WTC11 (cell line): ENCODE measurements at places on chromosomes 3 and 15. TPM values are rescaled to one million over a fixed set of nuclear protein-coding genes. Genes with fewer than 3 reads are reported as not detected.
A peak's percentile ranks its signal among the peaks of the same experiment; 100 is the strongest.

DNA sequence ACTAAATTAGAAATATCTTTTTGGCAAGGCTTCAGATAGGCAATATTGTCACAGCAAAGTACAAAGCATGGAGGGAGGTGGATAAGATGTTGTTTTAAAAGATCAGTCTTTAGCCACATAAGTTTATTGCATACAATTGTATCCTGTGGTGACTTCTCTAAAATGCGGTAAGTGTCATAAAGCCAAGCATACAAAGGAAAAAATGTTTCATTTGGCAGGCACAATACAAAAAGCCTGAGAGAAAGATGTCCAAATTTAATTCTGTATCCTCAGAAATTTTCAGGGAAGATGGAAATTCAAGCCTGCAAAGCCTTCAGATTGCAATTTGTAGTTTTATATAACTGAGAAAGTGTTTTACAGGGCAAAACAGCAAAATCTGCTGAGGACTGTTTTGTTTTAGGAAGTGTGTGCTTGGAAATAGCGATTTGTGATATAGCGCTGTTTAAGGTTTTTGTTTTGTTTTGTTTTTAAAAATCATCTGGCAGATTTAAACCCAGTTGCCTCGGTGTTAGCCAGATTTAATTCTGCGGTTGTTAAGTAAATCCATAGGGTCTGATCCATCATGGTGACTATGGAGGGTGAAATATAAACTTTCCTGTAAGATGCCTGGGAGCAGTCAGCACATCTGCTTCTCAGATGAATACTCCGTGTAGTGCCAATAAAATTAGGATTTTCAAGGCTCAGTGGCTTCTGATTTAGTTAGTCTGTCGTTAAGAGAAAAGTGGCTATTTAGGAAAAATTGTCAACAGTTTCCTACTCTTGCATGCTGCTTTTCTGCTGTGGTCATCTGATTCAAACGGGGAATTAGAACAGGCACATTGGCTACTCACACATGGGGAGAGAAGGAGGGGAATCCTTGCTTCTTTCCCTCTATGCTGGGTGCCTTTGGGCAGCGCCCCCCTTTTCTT is 8.0 kb downstream of the KAT2B start:
- H3K4me3 ChIP-seq, result no peak overlapping the region
- H3K4me1 ChIP-seq, result no peaks in the 10 kb centered on the region
- H3K36me3 ChIP-seq, result no peaks in the 10 kb centered on the region
- H3K27ac ChIP-seq, result no peak overlapping the region

DNA sequence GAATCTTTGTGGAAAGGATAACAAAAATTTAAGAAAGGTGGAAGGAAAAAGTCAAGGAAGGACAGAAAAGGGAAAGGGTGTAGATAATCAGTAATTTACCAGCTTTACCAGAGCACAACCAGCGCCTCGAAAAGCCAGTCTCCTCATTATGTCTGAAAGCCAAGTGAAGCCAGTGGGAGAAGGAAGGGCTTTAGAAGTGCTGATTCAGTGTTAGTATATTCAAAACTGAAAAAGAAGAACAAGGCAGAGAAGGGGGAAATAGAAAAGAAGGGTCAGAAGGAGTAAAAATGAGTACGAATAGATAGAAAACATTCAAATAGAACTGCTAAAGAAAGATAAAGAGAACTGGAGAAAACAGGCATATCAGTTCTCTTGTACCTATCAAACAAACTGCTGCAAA is 4.1 kb downstream of the PBRM1 start:
- peak overlapping the region; percentile 16 for H3K27ac ChIP-seq
- no peaks in the 10 kb centered on the region; the same call in 1 of the 2 replicates for H3K27me3 ChIP-seq
- H3K4me1 ChIP-seq, result peaks cover 18% of the 10 kb centered on the region
- H3K36me3 ChIP-seq, result peaks cover 30% of the 10 kb centered on the region

- H3K36me3 ChIP-seq, result no peaks in the 10 kb centered on the region
- no peak for DNase-seq
- H3K4me1 ChIP-seq, result peaks cover 30% of the 10 kb centered on the region
- no peak overlapping the region for H3K27ac ChIP-seq
Observed at GRCh38 chr15:89383365-89384175, 48.9 kb upstream of the POLG start.

GRCh38 chr3:110894574-110894973 is 177.0 kb upstream of the NECTIN3 start:
- H3K27me3 ChIP-seq, result peaks cover 11% of the 10 kb centered on the region
- no peak overlapping the region for H3K27ac ChIP-seq
- H3K36me3 ChIP-seq, result peaks cover 44% of the 10 kb centered on the region

- peaks cover 34% of the 10 kb centered on the region for H3K4me1 ChIP-seq
- no peak overlapping the region for H3K27ac ChIP-seq
- H3K36me3 ChIP-seq, result peaks cover 3% of the 10 kb centered on the region; the same call in 1 of the 2 replicates
- no peak for DNase-seq
- H3K4me3 ChIP-seq, result no peak overlapping the region
- peaks cover 4% of the 10 kb centered on the region; the same call in 1 of the 2 replicates for H3K27me3 ChIP-seq
Observed at GRCh38 chr15:88979674-88980073, 66.5 kb upstream of the MFGE8 start.

- H3K4me1 ChIP-seq, result 0 out of 2 replicates have a peak, but pooled peaks cover 2% of the 10 kb centered on the region
- no peaks in the 10 kb centered on the region for H3K27me3 ChIP-seq
- DNase-seq, result no peak
- no peak overlapping the region for H3K4me3 ChIP-seq
- no peak overlapping the region; the same call in 1 of the 2 replicates for H3K27ac ChIP-seq
- peaks cover 7% of the 10 kb centered on the region; the same call in 1 of the 2 replicates for H3K36me3 ChIP-seq
Observed at GRCh38 chr15:74798388-74799254, 14.0 kb upstream of the LMAN1L start.

GRCh38 chr15:62244762-62245161 is 79.7 kb upstream of the C2CD4B start:
- H3K36me3 ChIP-seq, result no peaks in the 10 kb centered on the region
- H3K27ac ChIP-seq, result no peak overlapping the region; the same call in 1 of the 2 replicates
- DNase-seq, result peak; percentile 36
- peaks cover 4% of the 10 kb centered on the region; the same call in 1 of the 2 replicates for H3K27me3 ChIP-seq
- peaks cover 5% of the 10 kb centered on the region; the same call in 1 of the 2 replicates for H3K4me1 ChIP-seq
- no peak overlapping the region for H3K4me3 ChIP-seq

DNA sequence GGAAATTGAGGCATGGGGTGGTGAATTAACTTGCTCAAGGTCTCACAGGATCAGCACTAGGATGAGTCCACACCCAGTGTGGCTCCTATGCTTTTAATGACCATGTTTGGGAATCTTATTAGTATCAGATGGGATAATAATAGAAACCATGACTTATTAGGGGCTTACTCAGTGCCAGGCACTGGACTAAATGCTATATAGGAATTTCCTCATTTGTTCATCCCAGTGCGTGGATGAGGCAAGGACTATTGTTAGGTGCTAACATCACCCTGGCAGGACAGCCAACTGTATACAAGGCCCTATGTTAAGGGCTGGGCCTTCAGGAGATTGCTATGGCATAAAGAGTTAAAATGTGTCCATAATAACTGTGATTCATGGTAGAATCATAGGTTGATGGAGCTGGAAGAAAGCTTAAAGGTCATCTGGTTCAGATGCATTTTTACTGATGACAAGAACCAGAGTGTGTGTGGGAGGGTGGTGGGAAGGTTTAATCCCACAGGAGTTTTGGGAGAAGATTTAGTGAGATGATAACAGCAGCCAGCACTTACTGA is 4.7 kb upstream of the FEM1B start:
- H3K4me3 ChIP-seq, result no peak overlapping the region
- H3K36me3 ChIP-seq, result no peaks in the 10 kb centered on the region
- peaks cover 30% of the 10 kb centered on the region for H3K4me1 ChIP-seq
- H3K27me3 ChIP-seq, result no peaks in the 10 kb centered on the region

GRCh38 chr3:9088441-9089353 is 125.4 kb upstream of the RAD18 start:
- H3K36me3 ChIP-seq, result no peaks in the 10 kb centered on the region
- H3K27me3 ChIP-seq, result no peaks in the 10 kb centered on the region; the same call in 1 of the 2 replicates

DNA sequence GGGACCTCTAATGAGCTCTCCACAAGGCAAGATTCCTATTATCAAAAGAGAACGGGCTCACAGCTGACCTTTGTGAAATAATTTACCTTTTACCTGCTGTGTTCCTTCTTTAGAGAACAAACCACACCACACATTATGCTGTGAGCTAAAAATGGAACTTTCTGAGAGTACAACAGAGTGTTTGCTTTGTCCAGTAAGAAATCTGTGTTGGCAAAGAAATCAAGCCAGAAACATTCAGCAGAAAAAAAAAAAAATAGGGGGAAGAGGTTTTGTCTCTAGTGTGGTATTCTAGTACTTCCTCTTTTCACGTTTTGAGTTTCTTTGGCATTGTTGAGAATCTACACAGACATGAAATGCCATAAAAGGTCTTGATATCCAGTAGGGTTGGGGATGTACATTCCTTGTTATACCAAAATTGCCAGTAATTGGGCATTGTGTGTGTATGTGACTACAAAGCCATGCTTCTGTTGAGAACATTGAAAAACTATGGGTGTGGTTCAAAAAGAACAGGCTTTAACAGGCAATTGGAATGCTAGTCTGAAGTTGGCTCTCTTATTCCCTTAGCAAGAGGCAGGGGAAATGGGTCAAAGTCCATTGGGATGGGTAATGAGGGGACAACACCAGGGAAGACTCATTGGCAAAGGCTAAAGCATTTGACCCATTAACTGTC is 273.5 kb downstream of the NEK10 start:
- peaks cover 11% of the 10 kb centered on the region for H3K4me1 ChIP-seq
- H3K36me3 ChIP-seq, result peaks cover 10% of the 10 kb centered on the region
- H3K27me3 ChIP-seq, result no peaks in the 10 kb centered on the region; the same call in 1 of the 2 replicates
- no peak for DNase-seq

DNA sequence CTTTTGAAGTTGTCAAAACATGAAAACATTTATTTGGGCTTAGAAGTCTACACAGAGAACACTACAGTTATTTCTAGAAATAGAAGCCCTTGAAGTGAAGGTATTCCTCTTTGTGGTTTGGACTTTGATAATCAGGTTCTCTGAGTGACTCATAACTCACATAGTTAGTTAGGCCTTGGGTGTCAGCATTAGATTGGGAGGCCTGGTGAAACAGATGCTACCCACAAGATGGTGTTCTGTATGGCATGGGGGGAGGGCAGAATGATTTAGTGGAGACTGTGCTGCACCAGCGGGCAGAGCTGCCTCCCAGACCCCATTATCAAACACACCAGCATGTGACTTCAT is 108.9 kb upstream of the ETV5 start:
- H3K27me3 ChIP-seq, result no peaks in the 10 kb centered on the region
- H3K4me3 ChIP-seq, result no peak overlapping the region
- H3K36me3 ChIP-seq, result no peaks in the 10 kb centered on the region
- H3K4me1 ChIP-seq, result peaks cover 37% of the 10 kb centered on the region

DNA sequence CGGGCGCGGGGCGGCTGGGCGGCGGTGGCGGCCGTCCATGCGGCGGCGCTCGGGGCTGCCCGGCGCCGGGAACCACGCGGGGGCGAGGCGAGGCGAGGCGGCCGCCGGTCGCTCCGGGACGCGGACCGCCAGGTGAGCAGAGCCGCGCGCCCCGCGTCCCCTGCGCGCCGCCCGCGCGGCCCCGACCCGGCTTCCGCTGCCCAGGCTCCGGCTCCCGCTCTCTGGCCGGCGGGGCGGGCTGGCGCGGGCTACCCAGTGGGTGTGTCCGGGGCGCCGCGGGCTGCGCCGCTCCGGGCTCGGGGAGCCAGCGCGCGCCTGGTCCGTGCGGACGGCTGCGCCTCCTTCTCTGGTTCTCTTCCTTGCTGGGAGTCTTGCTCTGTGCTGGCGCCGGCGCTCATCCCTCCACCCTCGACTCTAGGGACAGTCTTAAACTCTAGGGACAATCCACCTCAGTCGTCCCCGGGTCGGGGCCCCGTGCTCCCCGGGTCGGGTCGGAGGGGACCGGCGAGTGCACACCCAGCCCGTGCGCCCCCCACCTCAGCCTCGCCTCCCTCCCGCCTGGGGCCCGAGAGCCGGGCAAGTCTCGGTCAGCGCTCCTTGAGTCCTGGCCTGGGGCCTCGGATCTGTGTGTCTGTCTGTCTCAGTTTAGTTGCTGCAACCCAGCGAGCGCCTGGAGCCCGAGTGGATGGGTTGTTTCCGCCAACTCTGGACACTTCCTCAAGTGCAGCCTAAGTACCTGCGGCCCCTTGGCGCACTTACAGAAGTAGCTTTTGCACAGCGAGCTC is 488 bp downstream of the THSD4 start:
- H3K27me3 ChIP-seq, result peaks cover 34% of the 10 kb centered on the region
- H3K36me3 ChIP-seq, result no peaks in the 10 kb centered on the region
- peak overlapping the region; percentile 86 for H3K4me3 ChIP-seq
- H3K27ac ChIP-seq, result no peak overlapping the region

DNA sequence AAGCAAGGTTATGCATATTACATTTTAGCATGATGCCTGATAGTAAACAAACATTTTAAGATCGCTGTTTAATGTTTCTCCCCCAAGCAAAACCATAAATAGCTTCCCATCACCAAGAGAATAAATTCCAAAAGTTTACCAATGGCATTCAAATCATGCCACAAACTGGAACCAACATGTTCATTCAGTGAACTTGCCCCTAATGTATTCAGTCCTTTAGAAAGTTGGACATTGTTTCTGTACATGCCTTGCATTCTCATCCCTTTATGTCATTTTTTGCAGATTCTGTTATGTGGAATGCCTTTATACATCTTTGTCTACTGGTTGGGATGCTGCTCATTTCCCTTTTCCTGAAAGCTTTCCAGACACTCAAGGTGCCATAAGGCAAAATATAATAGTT is 105.5 kb downstream of the PYDC2 start:
- H3K36me3 ChIP-seq, result peaks cover 4% of the 10 kb centered on the region; the same call in 1 of the 2 replicates
- no peaks in the 10 kb centered on the region for H3K27me3 ChIP-seq
- no peak overlapping the region for H3K27ac ChIP-seq
- DNase-seq, result no peak

GRCh38 chr15:63530752-63531299 is 26.4 kb downstream of the USP3 start:
- H3K27me3 ChIP-seq, result no peaks in the 10 kb centered on the region
- H3K36me3 ChIP-seq, result no peaks in the 10 kb centered on the region
- H3K27ac ChIP-seq, result peak overlapping the region; percentile 55; the same call in 1 of the 2 replicates
- H3K4me3 ChIP-seq, result peak overlapping the region; percentile 0; the same call in 1 of the 2 replicates

GRCh38 chr3:151477591-151478334 is 16.9 kb upstream of the IGSF10 start:
- H3K4me3 ChIP-seq, result no peak overlapping the region
- no peaks in the 10 kb centered on the region for H3K27me3 ChIP-seq
- H3K4me1 ChIP-seq, result peaks cover 19% of the 10 kb centered on the region
- no peak overlapping the region for H3K27ac ChIP-seq

GRCh38 chr15:78195735-78196201 is 38.6 kb downstream of the ACSBG1 start:
- H3K27me3 ChIP-seq, result no peaks in the 10 kb centered on the region
- H3K4me1 ChIP-seq, result no peaks in the 10 kb centered on the region
- peak; percentile 52 for DNase-seq
- H3K36me3 ChIP-seq, result no peaks in the 10 kb centered on the region
- no peak overlapping the region for H3K4me3 ChIP-seq

GRCh38 chr3:39443530-39443929 is 23.9 kb upstream of the MOBP start:
- H3K27me3 ChIP-seq, result no peaks in the 10 kb centered on the region
- H3K27ac ChIP-seq, result no peak overlapping the region
- peaks cover 15% of the 10 kb centered on the region for H3K4me1 ChIP-seq
- no peak overlapping the region for H3K4me3 ChIP-seq

Gene ACKR2
- 0.28 to 0.41 TPM (median 0.39 TPM) in 3 replicates for total RNA-seq

Gene IGSF11
- total RNA-seq, result 1.6 to 2.0 TPM (median 1.7 TPM) in 3 replicates

Gene CLRN1
- not detected in 3 replicates for total RNA-seq

Gene SEMA3F
- total RNA-seq, result 49.0 to 52.0 TPM (median 52.0 TPM) in 3 replicates

Gene CACNA2D3
- 4.0 to 5.0 TPM (median 4.9 TPM) in 3 replicates for total RNA-seq

Gene NR1I2
- total RNA-seq, result 1.7 to 2.8 TPM (median 2.7 TPM) in 3 replicates

Gene MINAR1
- 0.78 to 1.4 TPM (median 0.80 TPM) in 3 replicates for total RNA-seq

Gene P2RY1
- 31.6 to 47.2 TPM (median 32.9 TPM) in 3 replicates for total RNA-seq

Gene PIGZ
- total RNA-seq, result 0.21 to 0.55 TPM (median 0.37 TPM) in 3 replicates

Gene FOXL2NB
- 2.2 to 5.1 TPM (median 2.9 TPM) in 3 replicates for total RNA-seq

Gene KY
- not detected in 3 replicates for total RNA-seq

Gene PSTPIP1
- total RNA-seq, result 1.3 to 1.6 TPM (median 1.5 TPM) in 3 replicates

Gene FRMD4B
- 4.0 to 6.7 TPM (median 5.9 TPM) in 3 replicates for total RNA-seq

Gene GADL1
- 0.05 to 0.18 TPM (median 0.15 TPM) in 3 replicates for total RNA-seq

Gene TNNC1
- 4.3 to 5.7 TPM (median 5.6 TPM) in 3 replicates for total RNA-seq

Gene CACNA1D
- total RNA-seq, result 1.8 to 3.6 TPM (median 2.3 TPM) in 3 replicates

Gene GTF2E1
- total RNA-seq, result 64.5 to 78.0 TPM (median 72.4 TPM) in 3 replicates

Gene ROPN1
- not detected in 3 replicates for total RNA-seq

Gene RBPMS2
- 195 to 210 TPM (median 202 TPM) in 3 replicates for total RNA-seq

Gene ISLR
- 0.50 to 0.63 TPM (median 0.62 TPM) in 3 replicates for total RNA-seq

Gene TMC3
- total RNA-seq, result not detected in 3 replicates

Gene SPPL2A
- total RNA-seq, result 33.2 to 38.6 TPM (median 36.9 TPM) in 3 replicates

Gene TNIK
- 50.3 to 53.0 TPM (median 51.9 TPM) in 3 replicates for total RNA-seq
